ENCODE measurements at places on chromosomes 4 and X.

DNA sequence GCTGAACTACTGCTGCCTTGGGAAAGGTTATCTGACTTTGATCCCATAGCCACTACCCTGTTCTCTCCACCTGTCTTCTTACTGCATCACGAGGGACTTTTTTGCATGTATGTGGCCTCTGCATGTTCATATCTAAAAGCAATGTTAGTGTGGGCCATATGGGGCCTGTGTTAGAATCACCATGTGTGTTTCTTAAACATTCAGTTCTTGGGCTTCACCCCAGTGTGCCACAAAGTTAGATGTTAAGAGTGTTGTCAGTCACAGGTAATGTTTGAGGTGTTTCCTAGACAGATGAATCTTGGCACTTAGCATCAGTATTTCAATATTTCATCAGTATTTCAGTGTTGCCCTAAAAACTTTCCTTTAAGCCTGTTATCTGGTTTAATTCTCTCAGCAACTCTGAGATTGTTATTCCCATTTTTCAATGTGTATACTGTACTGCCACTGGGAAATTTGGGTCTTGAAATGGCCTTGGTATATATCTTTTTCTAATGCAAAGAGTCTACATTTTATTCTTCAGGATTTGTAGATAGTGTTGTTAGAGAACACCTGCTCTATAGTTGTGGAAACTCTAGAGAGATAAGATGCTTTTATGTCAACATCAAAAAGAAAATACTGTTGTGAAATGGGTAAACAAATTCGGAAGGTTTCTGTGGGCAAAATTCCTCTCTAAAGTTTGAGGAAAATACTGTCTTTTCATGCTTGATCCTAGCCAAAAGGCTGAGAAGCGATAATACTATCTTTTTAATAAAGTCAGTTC, 259.7 kb downstream of the BMPR1B start:
- no peak overlapping the region for H3K4me3 ChIP-seq
- H3K27ac ChIP-seq = no peak overlapping the region
- no peaks in the 10 kb centered on the region for H3K36me3 ChIP-seq
- H3K4me1 ChIP-seq = no peaks in the 10 kb centered on the region
- DNase-seq = no peak

DNA sequence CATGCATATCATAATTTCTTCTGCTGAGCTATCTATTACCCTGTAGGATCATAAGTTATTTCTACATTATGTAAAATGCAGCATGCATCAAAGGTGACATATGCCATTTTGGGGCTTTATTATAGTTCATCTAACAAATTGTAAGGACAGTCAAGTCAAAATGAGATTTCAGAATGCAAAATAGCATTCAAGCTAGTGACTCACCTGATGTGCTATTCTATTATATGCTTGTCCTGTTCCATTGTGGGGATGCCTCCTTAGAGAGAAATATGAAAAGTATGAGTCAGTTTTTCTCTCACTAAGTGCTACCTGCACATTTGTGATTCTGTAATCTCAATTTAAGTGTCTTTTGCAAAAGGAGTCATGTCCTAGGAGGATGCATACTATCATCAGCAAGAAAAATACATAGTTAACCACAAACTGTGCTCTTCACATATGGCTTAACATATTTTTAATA, 647.0 kb upstream of the PCDH10 start:
- H3K4me3 ChIP-seq = no peak overlapping the region
- H3K27me3 ChIP-seq = no peaks in the 10 kb centered on the region
- H3K27ac ChIP-seq = no peak overlapping the region
- no peaks in the 10 kb centered on the region for H3K36me3 ChIP-seq
- DNase-seq = no peak

DNA sequence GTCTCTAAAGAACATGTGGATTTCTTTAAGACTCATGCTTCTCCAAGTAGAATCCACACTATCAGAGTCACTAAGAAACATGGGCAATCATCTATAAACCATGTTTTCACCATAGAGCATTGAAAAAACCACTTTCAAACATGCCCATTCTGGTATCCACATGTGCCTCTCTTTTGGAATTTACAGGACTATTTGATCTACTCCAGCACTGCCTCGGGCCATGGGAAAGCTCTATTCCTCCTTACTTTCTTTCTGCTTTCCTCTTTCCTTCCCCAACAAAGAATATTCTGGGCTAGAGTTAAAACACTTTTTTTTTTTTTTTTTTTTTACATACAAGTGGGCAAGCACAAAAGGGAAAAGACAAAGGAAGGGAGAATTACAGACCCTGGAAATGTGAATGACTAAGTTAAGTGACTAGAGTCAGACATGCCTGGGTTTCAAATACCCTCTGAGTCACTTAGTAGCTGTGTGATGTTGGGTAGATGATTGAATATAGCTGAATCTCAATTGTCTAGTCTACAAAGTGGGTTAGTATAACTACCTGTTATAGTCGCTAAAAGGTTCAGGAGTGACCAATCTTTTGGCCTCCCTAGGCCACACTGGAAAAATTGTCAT, 847.7 kb upstream of the INTU start:
- no peaks in the 10 kb centered on the region for H3K27me3 ChIP-seq
- H3K36me3 ChIP-seq = no peaks in the 10 kb centered on the region
- no peak overlapping the region for H3K4me3 ChIP-seq
- H3K4me1 ChIP-seq = no peaks in the 10 kb centered on the region
- H3K27ac ChIP-seq = no peak overlapping the region

DNA sequence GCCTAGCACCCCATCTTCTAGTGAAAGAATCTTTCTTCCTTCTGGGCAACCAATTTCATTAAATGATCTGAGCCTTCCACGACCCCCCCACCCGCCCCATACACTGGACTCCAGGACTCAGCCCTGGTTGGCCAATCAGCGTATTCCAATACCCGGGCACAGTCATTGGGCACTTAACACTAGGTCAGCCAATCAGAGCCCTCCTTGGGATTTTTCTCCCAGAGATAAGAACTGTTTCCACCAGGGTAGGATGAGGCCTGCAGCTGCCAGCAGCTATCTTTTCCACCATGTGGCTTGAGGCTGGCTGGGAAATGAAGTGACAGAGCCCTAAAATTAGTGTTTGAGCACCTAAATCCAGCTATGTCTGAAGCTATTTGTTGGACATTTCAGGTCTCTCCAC, 418.8 kb downstream of the BCOR start:
- H3K36me3 ChIP-seq = no peaks in the 10 kb centered on the region
- no peak for DNase-seq
- no peak overlapping the region for H3K27ac ChIP-seq
- H3K4me1 ChIP-seq = no peaks in the 10 kb centered on the region

Measured in gastrocnemius medialis (tissue), 4 donors.